ENCODE measurements at places on chromosomes 6 and 20.
A peak's percentile ranks its signal among the peaks of the same experiment; 100 is the strongest.

- H3K4me3 ChIP-seq = no peak overlapping the region
- DNase-seq = no peak
- peak overlapping the region; percentile 2 for H3K27ac ChIP-seq
- H3K36me3 ChIP-seq = no peaks in the 10 kb centered on the region
- H3K27me3 ChIP-seq = no peaks in the 10 kb centered on the region
Observed at GRCh38 chr6:154427446-154427845, 70.8 kb upstream of the IPCEF1 start.

GRCh38 chr6:7242835-7243178 is 70.2 kb downstream of the SSR1 start:
- H3K4me3 ChIP-seq = no peak overlapping the region
- DNase-seq = no peak
- H3K36me3 ChIP-seq = no peaks in the 10 kb centered on the region
- H3K27me3 ChIP-seq = no peaks in the 10 kb centered on the region
- H3K27ac ChIP-seq = peak overlapping the region; percentile 75

DNA sequence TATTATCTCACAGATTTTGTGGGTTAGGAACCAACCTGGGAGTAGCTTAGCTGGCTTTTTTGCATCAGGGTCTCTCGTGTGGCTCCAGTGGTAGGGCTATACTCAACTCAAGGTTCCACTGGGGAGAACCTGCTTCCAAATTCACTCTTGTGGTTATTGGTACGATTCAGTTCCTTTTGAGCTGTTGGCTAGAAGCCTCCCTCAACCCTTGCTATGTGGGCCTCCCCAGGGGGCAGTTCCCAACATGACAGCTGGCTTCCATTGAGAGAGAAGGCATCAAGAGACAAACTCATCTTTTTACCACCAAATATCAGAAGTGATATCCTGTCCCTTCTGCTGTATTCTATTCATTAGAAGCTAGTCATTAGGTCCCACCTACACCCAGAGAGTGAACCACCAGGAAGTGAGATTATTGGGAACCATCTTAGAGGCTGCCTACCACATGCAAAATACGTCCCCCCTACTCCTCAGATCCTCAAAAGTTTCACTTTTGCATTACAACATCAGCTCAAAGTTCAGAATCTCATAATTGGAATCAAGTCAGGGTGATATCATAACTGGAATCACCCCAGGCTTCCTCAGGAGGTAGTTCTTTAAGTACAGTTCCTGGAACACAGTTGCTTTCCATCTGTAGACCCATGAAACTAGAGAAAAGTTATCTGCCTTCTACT is 30.9 kb downstream of the MKKS start:
- DNase-seq = no peak
- no peaks in the 10 kb centered on the region for H3K36me3 ChIP-seq
- H3K27ac ChIP-seq = no peak overlapping the region
- no peaks in the 10 kb centered on the region for H3K4me1 ChIP-seq

GRCh38 chr6:39215640-39216158 is 13.6 kb downstream of the KCNK5 start:
- H3K27me3 ChIP-seq = no peaks in the 10 kb centered on the region
- H3K27ac ChIP-seq = peak overlapping the region; percentile 11
- H3K4me3 ChIP-seq = no peak overlapping the region
- H3K36me3 ChIP-seq = no peaks in the 10 kb centered on the region
- peak; percentile 47 for DNase-seq
- H3K4me1 ChIP-seq = peaks cover 6% of the 10 kb centered on the region

- H3K36me3 ChIP-seq = no peaks in the 10 kb centered on the region
- no peak overlapping the region for H3K4me3 ChIP-seq
- DNase-seq = no peak
- H3K27ac ChIP-seq = no peak overlapping the region
Observed at GRCh38 chr6:47106721-47107197, 64.6 kb upstream of the ADGRF1 start.

GRCh38 chr20:61886721-61887595 is 178.7 kb downstream of the TAF4 start:
- H3K4me1 ChIP-seq = no peaks in the 10 kb centered on the region
- peaks cover 11% of the 10 kb centered on the region for H3K27me3 ChIP-seq
- no peak overlapping the region for H3K4me3 ChIP-seq
- no peak overlapping the region for H3K27ac ChIP-seq

GRCh38 chr6:90284236-90285041 is 12.2 kb downstream of the BACH2 start:
- H3K27ac ChIP-seq = peak overlapping the region; percentile 38
- peaks cover 3% of the 10 kb centered on the region for H3K27me3 ChIP-seq
- DNase-seq = no peak
- H3K4me1 ChIP-seq = peaks cover 23% of the 10 kb centered on the region
- H3K4me3 ChIP-seq = peak overlapping the region; percentile 3
- no peaks in the 10 kb centered on the region for H3K36me3 ChIP-seq
